ENCODE measurements at places on chromosomes 7 and 10.

DNA sequence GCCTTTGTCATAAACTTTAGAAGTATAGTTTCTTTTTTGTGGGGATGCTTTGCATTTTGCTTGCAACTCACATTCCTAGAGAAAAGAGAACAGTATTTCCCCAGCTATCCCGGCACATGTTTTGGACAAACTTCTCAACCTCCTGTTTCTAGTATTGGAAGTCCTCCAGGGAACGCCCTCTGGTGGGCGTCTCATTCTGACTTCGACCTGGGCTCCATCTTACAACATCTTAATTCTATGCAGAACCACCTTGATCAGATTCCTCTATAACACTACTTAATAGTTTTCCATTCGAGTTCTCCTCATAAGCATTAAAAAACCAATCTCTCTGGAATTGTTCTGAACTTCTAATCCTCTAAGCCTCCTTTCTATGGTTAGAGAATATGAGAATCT lies 139.5 kb upstream of the FZD8 start:
- no peak for DNase-seq

DNA sequence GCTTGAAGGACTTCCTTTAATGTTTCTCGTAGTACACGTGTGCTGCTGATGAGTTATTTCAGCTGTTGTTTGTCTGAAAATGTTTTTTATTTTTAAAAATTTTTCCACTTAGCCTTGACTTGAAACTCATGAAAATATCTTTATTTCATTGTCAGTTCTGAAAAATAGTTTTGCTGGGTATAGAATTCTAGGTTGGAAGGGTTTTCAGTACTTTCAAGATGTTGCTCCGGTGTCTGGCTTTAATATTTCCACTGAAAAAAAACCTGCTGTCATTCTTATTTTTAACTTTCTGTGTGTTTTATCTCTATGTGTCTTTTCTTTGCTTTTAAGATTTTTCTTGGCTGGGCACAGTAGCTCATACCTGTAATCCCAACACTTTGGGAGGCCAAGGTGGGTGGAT lies 103.8 kb downstream of the UNCX start:
- no peak for DNase-seq

DNA sequence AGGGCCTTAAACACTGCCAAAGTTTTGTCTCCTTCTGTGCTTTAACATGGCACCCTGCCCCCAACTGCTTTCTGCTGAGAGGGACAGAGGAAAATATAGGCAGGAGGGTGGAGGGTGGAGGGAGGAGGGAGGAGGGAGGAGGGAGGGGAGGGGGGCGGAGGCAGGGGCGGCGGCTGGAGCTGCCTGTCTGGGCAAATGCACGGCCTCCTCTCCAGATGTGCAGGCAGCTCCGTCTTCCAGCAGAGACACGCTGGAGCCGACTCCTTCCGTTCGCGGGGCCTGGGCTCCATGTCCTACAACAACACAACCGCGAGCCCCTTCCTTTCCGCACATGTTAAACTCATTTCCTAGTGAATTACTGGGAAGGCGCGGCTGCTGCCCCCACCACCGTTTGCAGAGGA lies 14.2 kb downstream of the EBF3 start:
- DNase-seq = no peak

DNA sequence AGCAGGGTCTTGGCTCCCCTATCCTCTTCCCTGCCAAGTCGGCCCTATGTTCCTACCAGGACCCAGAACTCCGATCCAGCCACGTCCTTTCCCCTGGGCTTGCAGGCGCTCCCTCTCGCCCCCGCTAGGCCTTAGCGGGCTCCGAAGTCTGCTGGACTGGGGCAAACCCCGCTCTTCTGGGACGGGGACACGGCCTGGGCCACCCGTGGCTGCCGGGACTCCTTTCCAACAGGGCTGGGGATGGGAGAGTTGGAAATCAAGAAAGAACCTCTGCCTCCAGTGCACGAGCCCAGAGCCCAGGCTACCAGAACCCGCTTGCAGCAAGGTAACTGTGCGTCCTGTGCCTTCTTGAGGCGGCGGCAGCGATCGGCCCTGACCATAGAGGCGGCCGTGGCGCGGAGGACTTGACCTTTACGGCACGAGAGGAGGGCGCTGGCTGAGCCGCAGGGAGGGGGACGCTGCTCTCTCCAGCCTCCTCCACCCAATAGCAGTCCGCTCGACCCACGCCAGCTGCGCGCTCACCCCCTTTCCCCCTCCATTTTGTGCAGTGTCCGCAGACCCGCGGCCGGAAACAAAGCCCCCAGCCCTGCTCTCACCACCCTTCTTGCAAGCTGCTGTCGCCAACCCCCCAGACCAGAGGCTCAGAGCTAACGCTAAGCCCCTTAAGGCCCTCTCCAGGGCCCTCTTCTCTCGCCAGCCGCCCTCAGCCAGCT lies 7.0 kb upstream of the HOXA11 start:
- peak; percentile 74 for DNase-seq

DNA sequence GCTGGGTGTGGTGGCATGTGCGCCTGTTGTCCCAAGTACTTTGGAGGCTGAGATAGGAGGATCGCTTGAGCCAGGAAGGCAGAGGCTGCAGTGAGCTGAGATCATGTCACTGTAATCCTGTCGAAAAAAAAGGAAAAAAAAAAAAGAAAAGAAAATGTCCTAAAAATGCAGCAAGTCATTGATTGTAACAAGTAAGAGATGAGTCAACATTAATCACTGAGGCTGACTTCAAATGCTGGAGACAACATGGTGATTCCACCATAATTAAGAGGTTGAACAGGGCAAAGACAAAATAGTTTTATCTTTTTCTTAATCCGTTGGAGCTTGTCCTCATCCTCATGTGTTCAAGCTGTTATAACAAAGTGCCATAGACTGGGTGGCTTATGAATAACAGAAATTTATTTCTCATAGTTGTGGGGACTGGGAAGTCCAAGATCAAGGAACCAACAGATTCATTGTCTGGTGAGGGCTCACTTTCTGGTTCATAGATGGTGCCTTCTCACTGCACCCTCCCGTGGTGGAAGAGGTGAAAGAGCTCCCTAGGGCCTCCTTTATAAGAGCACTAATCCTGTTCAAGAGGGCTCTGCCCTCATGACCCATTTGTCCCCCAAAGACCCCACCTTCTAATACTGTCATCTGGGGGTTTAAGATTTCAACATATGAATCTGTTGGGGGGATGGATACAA lies 60.3 kb downstream of the TBXAS1 start:
- no peak for DNase-seq

DNA sequence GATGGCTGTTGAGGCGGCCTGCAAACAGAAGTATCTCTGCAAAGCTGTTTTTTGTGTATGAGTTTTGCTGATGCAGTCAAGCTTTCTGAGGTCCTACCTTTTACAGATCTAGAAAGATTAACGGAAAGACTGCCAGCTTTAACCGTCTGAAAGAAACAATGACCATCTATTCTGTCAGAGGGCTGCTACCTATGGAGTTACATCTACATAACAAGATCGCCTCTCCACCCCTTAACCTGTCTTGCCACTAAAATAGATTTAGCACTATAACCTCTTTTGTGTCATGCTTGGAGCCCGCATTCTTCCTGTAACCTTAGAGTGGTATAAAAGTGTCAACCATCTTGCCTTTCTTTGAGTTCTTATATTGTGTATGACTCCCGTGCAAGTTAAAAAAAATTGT lies 291.2 kb downstream of the POM121L12 start:
- DNase-seq = no peak

All from RWPE2 (cell line).